NCI-H524 treated with DMSO at 0.1 percent for 48 hours (cell line): ENCODE measurements at places on chromosomes 5 and 9.

DNA sequence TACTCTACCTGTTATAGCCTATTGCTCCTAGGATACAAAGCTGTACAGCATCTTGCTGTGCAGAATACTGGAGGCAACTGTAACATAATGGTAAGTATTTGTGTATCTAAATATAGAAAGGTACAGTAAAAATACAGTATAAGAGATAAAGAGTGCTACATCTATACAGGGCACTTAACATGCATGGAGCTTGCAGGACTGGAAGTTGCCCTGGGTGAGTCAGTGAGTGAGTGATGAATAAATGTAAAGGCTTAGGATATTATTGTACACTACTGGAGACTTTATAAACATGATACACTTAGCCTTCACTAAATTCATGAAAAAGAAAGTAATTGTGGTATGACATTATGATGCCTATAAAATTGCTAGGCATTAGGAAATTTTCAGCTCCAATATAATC, 65.5 kb upstream of the OSMR start:
- no peak for DNase-seq

GRCh38 chr5:112594095-112594850, 143.4 kb upstream of the APC start:
- DNase-seq: no peak

DNA sequence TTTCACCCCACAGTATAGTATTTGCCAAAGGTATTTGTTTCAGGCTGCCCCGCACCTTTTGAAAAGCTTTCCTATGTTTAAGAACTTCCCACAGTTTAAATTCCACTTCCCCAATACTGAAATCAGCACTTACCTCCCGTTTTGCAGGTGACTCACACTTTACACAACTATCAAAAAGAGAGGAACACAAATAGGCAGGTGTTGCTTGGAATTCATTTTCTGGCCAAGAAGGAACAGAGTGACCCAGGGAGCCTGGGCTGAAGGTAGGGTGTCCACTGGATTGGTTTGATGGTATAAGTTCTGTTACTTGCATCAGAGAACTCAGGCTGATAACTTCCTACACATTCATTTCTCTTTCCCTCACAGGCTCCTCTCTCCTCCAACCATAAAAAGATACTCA, 60.1 kb upstream of the SLC30A5 start:
- no peak for DNase-seq

- DNase-seq: no peak
Measured at GRCh38 chr5:91794455-91794854, 411.3 kb upstream of the ARRDC3 start.

GRCh38 chr9:105901514-105902109, 207.3 kb downstream of the TMEM38B start:
- no peak for DNase-seq

DNA sequence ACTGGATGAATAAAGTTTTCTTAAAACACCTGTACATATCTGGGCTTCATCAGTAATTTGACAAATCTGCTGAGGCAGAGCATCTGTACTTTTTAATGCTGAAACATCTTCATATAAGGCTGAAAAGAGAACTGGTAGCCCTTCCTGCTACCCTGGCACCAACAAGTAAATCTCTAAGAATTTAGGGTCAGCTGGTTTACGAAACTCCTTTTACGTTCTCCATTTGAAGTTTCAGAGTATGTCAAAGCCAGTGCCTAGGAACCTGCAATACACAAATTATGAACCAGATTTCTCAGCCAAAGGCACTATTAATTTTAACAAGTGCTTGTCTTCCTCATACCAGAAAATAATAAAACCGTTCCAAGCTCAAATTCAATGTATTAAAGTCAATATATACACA, 3.8 kb downstream of the ZFAND5 start:
- DNase-seq: no peak

DNA sequence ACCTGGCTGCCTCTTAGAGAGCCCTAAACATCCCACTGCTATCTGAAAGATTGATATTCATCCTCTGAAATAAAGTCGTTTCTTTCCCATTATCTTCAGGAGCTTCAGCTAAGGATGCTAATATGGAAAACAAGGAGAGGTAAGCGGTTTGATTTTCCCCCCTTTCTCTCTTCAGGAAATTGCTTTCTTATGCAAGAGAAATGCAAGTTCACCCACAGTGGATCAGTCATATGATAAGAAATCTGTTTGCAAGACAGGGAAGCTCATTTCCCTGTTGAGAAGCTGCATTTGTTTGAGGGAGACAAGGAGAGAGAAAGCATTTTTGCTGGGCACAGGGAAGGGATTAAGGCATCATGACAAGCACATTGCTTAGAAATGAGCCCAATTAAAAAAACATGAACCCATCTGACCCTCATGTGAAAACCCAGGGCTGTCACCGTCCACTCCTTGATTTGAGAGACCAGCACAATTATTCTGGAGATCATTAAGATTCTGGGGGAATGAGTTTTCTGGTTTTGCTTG, 53.7 kb upstream of the BOD1 start:
- no peak for DNase-seq

DNA sequence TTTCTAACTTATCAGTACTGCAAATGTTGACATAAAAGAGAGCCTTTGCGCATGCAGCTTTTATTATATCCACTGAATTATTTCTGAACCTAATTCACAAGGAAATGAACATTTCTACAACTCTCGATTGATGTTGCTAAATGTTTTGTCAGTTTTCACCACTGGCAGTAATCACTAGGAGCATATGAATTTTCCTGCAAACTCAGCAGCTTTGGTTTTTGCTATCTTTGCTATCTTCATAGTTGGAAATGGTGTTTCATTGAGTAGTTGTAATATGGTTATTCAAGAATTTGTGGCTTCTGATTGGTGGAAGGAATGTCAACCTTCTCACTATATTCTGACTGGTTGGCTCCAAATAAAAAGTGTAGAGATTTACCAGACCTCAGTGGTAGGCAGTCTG, 8.9 kb upstream of the SHC3 start:
- DNase-seq: no peak

GRCh38 chr9:69683927-69684326, 11.8 kb upstream of the APBA1 start:
- DNase-seq: no peak

- no peak for DNase-seq
Measured at GRCh38 chr5:128559300-128560297, 21.6 kb upstream of the FBN2 start.

DNA sequence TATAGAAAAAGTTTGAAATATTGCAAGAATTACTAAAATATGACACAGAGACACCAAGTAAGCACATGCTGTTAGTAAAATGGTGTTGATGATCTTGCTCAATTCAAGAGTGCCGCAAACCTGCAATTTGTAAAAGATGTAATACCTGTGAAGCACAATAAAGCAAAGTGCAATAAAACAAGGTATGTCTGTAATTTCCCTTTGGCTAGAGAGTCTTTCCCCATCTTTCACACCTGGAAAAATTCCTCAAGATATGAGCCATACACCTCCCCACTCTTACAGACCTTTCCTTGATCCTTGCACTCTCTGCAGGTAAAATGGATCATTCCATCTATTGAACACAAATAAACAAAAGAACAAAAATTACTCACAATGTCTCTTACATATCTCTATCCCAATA, 597.8 kb downstream of the EFNA5 start:
- no peak for DNase-seq

DNA sequence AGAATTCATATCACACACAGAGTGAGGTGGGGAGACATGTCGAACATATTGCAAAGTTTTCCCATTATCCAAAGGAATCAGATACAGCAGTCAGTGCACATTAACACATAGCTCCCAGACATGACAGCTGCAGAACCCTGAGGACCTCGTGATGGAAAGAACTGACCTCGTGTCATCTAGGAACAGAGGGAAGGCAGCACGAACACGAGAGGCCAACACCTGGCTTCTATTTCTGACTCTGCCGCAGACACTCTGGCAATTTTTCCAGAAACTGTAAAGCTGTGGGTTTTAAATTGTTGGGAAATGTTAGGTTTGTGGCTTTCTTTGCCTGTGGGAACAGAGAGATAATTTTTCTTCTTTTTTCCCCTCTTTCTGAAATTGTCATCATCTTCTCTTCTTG, 315.0 kb upstream of the PIK3R1 start:
- no peak for DNase-seq

GRCh38 chr5:37838933-37839341, 904 bp downstream of the GDNF start:
- DNase-seq: no peak

- DNase-seq: no peak
Measured at GRCh38 chr9:136621734-136622093, 41.0 kb upstream of the EGFL7 start.

GRCh38 chr5:39580702-39581453, 156.1 kb upstream of the DAB2 start:
- no peak for DNase-seq

DNA sequence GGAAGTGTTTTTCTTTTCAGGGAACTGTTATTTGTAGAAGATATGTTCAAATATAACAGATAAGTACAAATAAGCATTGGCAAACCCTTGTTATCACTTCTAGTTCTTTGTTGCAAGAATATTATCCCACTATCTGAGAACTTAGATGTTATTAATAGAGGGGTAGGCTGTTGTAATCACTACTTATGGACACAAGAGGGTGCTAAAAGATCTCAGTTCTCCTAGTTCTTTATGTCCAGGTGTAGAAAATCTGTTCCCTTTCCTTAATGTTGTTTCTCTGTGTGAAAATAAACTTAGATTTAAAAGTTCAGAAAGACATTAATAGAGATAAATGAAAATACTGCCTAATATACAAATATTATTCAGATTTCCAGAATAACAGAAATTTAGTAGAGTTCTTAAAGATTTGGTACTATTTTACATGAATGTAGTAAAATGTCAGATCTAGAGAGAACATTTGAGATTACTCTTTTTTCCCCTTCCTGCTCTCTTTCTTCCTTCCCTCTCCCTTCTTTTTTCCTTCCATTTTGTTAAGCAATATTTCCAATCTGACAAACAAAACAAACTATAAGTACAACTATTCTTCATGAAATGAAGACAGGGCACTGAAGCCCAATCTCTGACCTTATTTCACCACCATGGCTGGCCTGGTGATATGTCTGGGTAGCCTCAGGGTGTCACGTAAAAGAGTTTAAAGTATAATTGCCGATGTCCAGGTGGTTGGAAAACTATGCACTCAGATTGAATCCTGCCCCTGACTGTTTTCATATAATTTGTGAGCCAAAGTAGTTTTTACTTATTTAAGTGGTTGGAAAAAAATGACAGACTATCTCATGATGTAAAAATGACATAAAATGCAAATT, 43.6 kb upstream of the C5orf46 start:
- DNase-seq: no peak

DNA sequence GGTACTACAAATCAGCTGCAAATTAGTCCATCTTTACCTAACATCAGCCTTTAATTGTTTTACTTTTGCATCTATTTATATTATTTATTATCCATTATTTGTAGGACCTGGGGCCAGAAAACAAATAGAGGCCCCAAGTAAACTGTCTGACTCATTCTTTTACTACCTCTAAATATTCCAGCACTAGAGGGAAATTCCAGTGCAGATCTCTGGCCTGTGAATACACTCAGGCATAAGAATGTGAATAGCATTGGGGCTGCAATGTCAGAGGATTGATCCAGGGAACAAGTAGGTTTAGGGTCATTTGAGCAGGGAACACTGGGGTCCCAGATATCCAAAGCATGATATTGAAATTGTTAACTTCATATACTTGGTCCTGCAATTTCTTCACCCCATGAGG, 176.6 kb upstream of the TYRP1 start:
- DNase-seq: no peak

- DNase-seq: no peak
Measured at GRCh38 chr5:172002840-172003512, 3.5 kb downstream of the FBXW11 start.

DNA sequence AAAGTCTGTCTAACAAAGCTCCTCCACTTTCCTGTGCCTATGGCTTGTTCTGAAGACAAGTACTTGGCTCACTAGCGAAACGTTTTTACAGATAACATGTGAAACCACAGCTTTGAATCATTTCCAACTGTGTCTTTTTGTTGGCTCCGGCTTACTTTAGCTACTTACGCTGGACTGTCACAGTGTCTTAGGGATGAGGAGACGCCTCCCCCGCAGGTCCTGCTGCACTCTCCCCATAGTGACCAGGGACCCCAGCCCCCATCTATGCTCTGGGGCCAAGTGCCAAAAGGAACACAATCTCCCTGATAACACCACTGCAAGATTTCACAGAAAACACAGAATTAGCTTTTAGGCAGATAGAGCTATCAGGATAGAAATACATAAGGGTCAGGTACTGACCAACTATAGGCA, 219.1 kb downstream of the ADAMTS6 start:
- no peak for DNase-seq

DNA sequence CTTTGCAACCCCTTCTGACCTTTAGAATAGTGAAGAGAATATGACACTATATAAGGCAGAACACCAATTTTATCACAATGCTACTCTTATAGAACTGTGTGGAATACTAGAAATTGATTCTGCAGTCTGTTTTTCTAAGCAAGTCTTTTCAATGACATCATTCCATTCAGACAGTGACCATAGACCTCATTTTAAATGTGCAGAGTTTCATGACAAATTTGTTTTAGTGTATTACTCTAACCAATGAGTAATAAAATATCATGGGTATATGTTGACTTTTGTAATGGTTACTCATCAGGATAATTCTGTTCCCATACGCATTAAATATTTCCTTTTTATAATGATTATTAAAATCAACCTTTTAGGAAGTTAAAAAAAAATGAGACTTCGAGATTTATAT, 219.9 kb downstream of the COX7C start:
- no peak for DNase-seq

GRCh38 chr5:118597543-118597942, 390.8 kb downstream of the DTWD2 start:
- peak; percentile 78 for DNase-seq

DNA sequence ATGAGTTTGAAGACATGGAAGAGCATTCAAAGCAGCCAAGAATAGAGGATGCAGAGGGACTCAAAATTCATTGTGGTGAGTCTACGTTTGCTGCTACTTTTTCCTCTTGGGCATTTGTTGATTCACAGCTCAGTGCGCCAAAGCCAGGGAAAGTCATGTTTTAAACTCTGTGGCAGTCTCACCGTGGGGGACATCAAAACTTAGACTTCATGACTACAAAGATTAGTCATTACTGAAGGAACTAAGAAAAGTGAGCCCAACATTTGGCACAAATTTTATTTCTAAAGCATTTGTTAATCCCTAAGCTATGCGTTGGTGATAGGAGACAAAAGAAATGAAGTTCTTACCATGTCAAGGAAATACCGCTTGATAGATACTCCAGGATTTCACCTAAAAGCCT, 73.7 kb upstream of the MTAP start:
- no peak for DNase-seq
